ENCODE measurements at places on chromosomes 16 and 17.

DNA sequence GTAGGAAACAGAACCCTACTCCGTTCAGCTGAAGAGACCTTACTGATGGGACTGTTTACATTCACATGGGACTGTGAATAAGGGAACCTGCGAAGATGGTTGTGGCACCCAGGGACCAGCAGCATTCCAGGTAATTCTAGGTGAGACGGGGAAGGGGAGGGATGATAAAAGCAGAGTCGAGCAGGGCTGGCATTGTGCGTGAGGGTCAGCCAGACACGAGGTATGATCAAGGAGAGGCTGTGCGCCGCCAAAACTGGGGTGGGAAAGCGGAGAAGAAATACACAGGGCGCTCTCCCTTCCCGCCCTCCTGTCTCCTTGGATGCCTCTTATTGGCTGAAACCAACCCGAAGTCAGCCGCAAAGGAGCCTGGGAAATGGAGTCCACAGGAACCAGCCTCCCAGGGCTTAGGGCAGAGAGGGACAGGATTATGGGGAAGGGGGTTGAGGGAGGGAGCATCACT is 38.4 kb upstream of the CSNK2A2 start:
- DNase-seq, result peak; percentile 37

- no peak for DNase-seq
Observed at GRCh38 chr17:10875430-10875851, 37.6 kb upstream of the PIRT start.

DNA sequence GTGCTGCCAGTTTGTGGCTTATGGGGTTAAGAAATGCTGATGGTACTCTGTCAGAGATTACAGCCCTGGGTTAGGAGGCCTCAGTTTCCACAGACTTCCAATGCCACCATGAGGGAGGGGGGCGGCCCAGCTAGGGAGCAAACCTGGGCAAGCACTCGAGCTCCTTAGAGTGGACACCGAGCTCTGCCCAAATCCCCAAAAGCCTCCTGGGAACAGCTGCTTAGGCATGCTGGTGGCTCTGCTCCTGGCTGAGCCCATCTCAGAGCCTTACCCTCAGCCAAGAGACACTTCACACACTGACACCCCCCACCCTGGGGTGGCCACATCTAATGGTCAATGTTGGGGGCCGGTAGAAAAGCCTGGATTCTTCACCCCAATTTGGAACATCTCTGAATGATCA is 66.1 kb downstream of the C16orf78 start:
- DNase-seq, result no peak

DNA sequence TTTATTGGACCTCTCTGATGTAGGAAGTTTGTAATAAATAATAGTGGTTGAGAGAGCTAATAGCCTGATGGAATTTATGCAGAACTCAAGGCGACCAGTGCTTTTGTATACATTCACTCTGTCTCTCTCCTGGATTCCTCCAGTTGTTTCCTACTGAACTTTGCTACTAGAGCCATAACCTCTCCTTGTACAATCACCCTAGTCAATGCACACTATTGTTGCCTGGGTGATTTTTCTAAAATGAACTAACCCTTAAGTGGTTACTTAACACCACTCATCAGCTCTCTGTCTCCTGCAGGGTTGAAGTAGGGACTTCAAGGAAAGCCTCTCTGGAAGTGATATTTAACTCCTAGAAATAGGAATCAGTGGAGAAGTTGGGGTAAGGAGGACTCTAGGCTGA is 9.7 kb downstream of the PHKB start:
- no peak for DNase-seq

DNA sequence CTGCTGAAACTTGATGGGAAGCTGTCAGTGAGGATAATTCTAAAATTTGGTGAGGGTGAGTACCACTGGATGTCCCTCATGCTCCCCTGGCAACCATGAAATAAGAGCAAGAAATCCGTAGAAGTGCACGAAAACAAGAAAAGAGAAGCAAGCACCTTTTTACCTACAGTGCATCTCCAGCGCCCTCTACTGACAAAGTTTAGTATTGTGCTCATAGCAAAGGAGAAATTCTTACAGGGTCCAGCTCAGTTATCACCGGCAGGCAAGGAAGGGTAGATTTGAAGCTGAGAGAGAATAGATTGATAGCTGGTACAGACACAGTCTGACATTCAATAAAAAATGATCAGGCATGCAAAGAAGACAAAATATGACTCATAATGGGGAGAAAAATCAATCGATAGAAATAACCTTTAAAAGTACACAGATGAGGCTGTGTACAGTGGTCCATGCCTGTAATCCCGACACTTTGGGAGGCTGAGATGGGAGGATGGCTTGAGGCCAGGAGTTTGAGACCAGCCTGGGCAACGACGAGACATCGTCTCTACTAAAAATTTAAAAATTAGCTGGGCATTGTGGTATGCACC is 28.3 kb upstream of the TEX2 start:
- no peak for DNase-seq

DNA sequence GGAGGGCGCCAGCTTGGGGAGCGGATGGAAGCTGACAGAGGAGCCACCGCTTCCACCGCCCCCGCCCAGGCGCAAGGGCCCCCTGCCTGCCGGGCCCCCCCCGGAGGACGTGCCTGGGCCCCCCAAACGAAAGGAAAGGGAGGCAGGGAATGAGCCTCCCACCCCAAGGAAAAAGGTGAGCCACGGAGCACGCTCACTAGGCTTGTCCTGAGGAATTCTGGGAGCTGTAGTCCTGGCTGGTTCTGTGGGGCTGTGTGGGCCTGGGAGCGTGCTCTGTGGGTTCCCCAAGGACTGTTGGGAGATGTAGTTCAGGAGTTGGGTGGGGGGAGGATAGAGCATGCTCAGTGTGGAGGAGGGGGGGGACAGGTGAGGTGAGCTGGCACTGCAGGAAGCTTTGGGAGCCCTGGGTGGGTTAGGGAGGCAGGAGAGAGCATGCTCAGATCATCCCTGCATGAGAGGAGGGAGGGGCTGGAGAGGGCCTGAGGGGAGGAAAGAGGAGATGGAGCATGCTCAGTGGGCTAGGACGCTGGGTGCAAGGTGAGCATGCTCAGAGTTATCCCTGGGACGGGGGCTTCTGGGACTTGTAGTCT is 4.5 kb downstream of the FBXL19 start:
- DNase-seq, result peak; percentile 26

- DNase-seq, result no peak
Observed at GRCh38 chr16:20946015-20946629, 45.6 kb downstream of the LYRM1 start.

DNA sequence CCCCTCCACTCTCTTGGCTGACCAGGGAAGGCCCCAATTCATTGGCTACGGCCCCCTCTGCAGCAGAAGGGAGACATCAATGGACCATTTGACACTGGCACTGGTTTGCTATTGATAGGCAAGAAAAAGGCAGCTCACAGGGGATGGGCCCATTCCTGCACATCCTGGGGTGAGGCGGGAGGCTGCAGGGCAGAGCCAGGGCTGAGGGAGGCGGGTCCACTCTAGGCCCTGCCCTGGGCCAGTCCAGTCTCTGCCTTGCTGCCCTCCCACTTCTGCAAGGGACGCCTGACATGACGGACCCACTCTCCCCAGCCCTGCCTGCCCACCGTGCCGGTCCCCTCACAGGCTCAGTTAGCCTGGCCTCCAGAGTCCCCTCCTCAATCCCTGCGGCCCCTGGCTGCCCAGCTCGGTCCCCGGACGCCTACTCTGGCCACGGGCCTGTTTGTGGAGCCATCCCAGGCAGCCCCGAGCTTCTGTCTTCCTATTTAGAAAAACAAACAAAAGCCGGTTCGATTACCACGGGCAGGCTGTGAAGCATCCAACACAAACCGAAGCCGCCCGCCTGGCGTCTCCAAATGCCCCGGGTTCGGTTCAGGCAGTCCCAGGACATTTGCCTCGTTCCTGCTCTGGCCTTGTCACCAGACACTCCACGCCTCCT is 160.7 kb downstream of the IRX5 start:
- DNase-seq, result no peak

DNA sequence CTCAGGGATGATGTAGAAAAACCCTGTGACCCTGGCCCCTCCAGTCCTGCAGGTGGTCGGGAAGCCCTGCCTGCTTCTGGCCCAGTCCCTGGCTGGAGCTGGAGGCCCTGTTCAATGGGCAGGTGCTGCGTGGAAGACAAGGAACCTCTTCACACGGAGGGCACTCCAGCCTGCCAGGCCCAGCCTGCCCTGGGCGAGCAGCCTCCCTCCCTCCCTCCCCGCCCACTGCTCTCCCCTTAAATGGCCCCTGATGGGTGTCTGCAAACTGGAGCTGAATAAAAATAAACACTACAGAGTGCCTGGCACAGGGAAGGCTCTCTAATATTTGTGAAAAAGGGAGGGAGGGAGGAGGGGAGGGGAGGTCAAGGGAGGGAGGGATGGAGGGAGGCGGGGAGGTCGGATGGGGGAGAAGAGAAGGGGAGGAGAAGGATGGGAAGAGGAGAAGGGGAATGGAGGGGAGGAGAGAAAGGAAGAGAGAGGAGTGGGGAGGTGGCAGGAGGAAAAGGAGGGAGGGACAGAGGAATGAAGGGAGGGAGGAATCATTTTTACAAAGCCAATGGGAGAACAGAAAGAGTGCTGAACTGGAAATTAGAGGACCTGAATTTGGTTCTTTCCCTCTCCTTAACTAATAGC is 222.8 kb upstream of the TNRC6C start:
- DNase-seq, result no peak

- DNase-seq, result no peak
Observed at GRCh38 chr17:2718150-2718938, 6.8 kb upstream of the CLUH start.

- no peak for DNase-seq
Observed at GRCh38 chr17:30600830-30601494, 123.8 kb downstream of the GOSR1 start.

DNA sequence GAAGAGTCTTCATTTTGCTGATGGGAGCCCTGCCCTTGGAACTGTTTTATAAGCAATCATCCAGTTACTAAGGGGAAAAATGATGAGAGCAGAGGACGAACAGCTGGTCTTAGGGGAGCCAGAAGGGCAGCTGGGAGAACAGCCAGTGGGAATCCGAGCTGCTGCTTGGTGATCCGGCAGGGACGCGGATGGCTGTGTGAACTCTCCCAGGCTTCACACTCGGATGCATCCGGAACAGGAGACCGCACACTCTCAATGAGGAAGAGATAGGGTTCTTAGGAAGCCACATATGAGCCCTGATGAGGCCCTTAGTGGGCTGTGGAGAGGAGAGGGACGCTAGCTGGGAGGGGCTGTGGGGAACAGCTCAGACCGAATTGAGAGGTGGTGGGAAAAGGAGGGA is 5.0 kb upstream of the CACNG5 start:
- DNase-seq, result no peak
